Activated CD4-positive, alpha-beta T cell treated with anti-CD3 and anti-CD28 coated beads for 36 hours (primary cell): ENCODE measurements at places on chromosomes 6 and 20.

DNA sequence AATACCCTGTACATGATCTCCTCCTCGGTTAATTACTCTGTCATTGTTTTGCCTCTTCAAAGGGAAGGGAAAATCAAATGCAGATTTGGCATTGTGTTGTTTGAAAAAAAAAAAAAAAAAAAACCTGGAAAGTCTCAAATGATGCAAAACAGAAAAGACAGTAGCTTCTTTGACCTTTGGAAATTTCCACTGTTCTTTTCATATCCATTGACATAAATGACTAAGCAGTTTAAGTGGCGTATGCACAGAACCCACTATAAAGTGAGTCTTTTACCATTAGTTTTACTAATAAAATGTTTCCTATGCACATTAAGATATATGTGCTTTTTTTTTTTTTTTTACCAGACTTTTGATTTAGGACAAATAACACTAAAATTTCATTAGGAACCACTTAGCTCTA is 704.3 kb downstream of the TFAP2A start:
- DNase-seq: no peak

GRCh38 chr20:32984196-32984595 is 20.0 kb downstream of the SUN5 start:
- no peak for DNase-seq

- no peak for DNase-seq
Observed at GRCh38 chr6:44071670-44072451, 55.4 kb downstream of the MRPL14 start.

GRCh38 chr20:63775096-63775978 is 35.8 kb downstream of the SLC2A4RG start:
- DNase-seq: peak; percentile 69

DNA sequence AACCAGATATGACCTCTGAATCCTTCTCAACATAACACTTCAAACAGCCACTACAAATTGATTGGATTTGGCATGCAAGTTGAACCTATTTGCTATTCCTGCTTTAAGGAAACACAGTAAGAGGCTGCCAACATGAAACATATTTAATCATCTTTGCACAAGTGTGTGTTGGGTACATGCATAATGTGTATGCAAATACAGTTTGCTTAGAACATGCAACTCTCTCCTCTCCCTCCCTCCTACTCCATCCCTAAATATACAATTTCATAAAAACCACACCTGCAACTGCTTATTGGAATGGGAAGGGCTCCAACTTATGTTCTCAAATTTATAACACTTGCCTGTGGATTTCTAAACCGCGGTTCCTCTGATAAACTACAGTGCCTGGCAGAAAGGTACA is 71.5 kb downstream of the CD83 start:
- DNase-seq: no peak

- DNase-seq: no peak
Observed at GRCh38 chr6:47788498-47788884, 6.7 kb downstream of the OPN5 start.

GRCh38 chr6:39295611-39296011 is 18.6 kb downstream of the KCNK17 start:
- DNase-seq: no peak

DNA sequence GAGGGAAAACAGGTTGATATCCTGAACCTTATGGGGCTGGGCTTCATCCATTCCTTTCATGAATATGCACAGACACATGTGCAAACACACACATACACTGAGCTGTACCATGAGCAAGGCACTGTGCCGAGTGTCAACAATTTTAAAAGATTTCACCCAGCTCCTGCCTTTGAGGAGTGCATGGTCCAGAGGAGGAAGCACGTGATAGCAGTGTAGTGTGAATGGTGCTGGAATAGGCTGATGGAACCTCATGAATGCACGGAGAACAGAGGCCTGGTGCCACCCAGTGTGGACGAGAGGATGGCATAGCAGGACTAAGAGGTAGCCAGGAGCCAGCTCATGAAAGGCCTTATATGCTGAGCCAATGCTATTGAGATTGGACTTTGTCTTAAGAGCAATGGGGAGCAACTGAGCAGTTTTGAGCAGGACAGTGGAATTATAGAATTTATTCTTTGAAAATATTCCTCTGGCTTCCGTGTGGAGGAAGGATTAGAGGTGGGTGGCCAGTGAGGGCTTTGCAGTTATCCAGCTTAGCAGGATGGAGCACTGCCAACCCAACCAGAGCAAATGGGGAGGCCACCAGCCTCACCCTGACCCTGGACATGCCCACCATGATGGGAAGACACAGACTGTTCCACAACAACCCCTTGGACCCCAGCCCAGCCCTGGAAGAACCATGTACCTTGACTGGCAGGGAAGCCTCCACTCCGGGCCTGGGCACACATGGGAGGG is 84.4 kb downstream of the UNC5CL start:
- no peak for DNase-seq

- peak; percentile 93 for DNase-seq
Observed at GRCh38 chr6:30325150-30325872, 1.4 kb upstream of the TRIM39 start.

DNA sequence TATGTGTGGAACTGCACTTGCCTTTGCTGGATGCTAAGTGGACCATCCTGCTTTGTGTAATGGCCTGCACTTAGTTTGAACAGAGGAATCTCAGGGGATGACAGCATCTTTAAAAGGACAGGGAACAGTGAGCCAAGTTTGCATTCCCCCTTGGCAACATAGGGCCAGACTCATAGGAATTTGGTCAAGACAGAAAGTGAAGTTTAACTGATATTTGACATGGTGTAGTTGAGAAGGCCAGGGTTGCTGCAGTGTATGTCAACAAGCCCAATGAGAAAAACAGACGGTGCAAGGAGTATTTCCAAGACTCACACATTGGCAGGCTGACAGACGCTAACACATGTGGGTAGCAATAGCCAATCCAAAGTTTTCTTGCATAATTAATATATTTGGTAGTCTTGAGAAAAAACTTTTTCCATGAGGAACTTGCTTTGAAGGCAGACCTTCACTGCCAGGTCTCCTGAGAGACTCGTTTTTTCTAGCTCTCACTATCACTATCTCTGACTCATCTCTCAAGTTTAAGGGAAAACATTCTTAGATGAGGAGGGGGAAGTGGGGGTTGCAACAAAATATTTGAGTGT is 213.8 kb downstream of the IBTK start:
- DNase-seq: no peak

DNA sequence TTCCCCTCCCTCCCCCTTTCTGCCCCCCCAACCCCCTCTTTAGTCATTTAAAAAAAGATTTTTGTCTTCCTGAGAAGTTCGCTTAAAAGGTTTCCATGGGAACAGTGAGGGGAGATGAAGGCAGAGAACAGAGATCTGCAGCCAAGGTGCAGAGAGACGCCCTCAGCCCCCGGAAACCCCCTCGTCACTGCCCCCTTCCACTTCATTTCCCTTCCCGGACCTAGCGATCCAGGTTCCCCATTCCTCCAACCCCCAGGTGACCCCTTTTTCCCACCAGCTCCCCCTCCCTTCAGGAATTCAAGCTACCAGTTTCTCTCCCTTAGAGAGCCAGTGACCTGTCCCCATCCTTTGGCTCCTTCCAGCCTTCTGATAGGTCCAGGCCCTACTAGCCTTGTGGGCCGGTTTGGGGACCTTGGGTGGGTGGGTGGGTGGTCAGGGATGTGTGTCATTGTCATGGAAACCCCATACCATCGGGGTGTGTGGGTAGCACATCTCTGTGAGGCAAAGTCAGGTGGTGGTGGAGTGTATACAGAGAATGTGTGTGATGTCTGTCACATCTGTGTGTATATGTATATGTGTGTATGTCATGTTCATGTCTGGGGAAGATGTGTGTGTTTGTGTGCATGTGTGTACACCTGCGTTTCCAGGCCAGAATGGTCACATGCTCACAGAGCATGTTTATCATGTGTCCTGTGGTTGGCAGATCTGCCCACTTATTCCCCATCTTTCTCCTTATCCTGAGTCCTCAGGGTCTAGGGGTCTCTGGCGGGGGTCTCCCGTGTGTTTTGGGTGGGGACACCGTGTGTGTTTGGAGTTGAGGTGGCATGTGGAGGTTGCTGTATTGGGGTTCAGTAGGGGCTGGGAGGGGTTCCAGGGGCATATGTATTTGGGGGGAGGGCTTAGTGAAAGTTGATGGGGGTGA is 7.0 kb downstream of the SYNGAP1 start:
- DNase-seq: peak; percentile 43

DNA sequence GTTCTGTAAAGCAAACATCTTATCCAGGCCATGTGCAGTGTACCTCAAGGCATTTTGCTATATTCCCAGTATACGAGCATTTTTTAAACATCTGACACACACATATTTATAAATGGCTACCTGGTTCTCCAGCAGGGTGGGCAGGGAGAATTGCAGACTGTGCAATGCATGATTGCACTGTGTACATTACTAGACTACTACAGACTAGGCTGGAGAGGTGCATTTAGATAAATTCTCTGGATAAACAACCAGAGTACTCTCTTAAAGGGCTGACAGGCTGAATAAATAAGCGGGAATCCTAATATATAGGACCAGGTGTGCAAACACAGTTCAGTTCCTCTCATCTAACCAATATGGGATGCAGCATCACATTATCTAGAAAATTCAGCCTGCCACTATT is 428.3 kb upstream of the ARID1B start:
- DNase-seq: no peak

DNA sequence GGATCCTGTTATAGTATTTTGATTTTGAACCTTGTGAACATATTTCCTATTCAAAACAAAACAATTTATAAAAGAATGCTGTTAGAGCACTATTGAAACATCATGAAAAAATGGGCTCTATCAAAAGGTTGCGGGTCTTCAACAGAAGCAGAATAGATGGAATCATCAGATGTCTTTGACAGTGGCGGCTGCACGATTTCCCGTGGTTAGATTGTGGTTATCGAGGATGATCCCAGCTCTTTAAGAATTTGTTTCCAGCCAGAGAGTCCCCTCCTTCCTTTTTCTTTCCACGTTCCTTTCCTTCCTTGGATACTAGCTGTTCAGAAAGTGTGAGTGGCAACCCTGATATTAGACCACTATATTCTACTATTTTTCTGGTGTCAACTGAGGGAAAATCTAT is 163.4 kb downstream of the FARS2 start:
- DNase-seq: no peak

DNA sequence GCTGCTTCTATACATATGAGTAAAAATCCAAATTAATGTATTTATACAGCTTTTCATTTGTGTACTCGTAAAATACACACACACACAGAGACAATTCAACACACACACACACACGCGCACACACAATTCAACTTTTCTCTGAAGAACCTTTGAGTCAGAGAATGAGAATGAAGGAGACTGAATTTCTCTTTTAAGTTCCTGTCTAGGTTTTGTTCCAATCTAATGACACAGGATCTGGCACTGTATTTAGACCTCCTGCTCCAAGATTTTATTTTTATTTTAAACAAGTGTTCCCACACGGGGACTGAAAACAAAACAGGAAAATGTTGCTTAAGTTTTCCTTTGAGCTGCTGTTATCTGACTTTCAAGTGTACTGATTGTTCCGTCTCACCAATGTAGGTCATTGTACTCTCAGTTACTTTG is 250.8 kb downstream of the LAMA2 start:
- no peak for DNase-seq

- DNase-seq: no peak
Observed at GRCh38 chr6:51865176-51865575, 222.2 kb downstream of the PKHD1 start.

GRCh38 chr20:41716436-41716835 is 98.3 kb upstream of the CHD6 start:
- DNase-seq: no peak

DNA sequence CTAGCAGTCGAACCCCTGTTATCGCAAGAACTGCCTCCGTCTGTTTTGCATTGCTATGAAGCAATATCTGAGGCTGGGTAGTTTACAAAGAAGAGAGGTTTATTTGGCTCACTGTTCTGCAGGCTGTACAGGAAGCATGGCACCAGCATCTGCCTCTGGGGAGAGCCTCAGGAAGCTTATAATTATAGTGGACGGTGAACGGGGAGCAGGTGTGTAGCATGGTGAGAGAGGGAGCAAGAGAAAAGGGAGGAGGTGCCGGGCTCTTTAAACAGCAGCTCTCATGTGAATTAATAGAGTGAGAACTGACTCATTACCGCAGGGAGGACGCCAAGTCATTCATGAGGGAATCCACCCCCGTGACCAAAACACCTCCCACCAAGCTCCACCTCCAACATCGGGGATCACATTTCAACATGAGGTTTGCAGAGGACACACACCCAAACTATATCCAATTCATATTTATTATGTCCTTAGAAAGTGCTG is 172.6 kb upstream of the KCNG1 start:
- peak; percentile 20 for DNase-seq

- DNase-seq: no peak
Observed at GRCh38 chr20:48025661-48026060, 240.4 kb upstream of the SULF2 start.

DNA sequence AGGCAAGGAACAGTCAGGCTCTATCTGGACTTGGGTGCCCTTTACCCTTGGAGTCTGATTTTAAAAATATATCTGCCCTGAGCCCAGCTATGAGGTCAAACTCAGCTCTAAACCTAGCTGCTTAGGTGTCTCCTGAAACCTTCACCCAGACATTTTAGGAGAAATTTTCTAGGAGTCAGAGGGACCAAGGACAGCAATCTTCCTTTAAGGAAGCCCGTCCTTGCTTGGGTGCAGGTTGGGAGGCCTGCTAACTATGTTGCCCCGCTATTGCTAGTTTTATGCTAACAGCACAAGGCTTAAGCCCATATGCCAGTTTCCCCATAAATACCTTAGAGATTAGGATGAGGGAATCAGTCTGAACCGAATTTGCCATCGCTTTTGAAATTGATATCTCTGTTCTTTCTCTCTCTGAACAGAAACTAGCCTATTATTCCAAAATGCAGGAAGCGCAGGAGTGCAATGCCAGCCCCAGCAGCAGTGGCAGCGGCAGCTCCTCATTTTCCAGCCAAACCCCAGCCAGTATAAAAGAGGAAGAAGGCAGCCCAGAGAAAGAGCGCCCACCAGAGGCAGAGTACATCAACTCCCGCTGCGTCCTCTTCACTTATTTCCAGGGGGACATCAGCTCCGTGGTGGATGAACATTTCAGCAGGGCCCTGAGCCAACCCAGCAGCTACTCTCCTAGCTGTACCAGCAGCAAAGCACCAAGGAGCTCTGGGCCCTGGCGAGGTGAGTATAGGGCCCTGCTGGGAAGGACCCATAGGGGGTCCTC is 2.6 kb downstream of the VGLL2 start:
- peak; percentile 16 for DNase-seq

- no peak for DNase-seq
Observed at GRCh38 chr6:161829291-161829729, 555.4 kb upstream of the AGPAT4 start.

DNA sequence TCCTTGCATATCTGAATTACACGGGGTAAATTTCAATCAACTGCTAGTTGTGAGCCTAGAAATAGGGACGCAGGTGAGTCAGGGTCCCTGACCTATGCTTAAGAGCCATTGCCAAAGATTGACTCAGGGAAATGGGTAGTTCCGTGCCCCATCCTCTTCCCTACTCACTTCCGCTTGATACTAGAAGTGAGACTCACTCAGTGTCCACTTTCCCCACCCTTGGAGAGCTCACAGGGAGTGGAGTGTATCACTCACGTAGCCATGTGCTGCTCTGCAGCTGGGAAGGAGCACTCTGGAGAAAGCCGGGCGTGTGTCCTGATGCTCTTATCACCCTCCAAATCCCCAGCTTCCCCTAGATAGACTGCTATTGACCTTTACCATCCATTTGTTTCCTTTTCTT is 543 bp upstream of the MUC22 start:
- no peak for DNase-seq

GRCh38 chr20:62120990-62121775 is 1.1 kb upstream of the LSM14B start:
- no peak for DNase-seq

- no peak for DNase-seq
Observed at GRCh38 chr6:130524552-130524951, 158.7 kb downstream of the TMEM200A start.

GRCh38 chr20:9028419-9028818 is 40.5 kb upstream of the PLCB4 start:
- no peak for DNase-seq
